ENCODE measurements at places on chromosomes 3 and 15. TPM values are rescaled to one million over a fixed set of nuclear protein-coding genes. Genes with fewer than 3 reads are reported as not detected.

FEZF2 gene
- not detected for total RNA-seq

OR4F15 gene
- total RNA-seq = not detected

PRKAR2A gene
- total RNA-seq = 12.1 TPM

SPATA12 gene
- 0.46 TPM for total RNA-seq

TBC1D23 gene
- total RNA-seq = 13.2 TPM

HHLA2 gene
- total RNA-seq = 0.13 TPM

TPRG1 gene
- total RNA-seq = 0.38 TPM

HDAC11 gene
- 8.4 TPM for total RNA-seq
